Hepatic stellate cell (primary cell): ENCODE measurements at places on chromosomes 11 and 22.

- DNase-seq: no peak
These were observed 70.5 kb upstream of the NNMT start for GRCh38 chr11:114225661-114226060.

GRCh38 chr22:30926706-30927105 lies 41.9 kb downstream of the MORC2 start:
- DNase-seq: no peak

- no peak for DNase-seq
These were observed 10.0 kb upstream of the OR8B4 start for GRCh38 chr11:124434699-124435098.

DNA sequence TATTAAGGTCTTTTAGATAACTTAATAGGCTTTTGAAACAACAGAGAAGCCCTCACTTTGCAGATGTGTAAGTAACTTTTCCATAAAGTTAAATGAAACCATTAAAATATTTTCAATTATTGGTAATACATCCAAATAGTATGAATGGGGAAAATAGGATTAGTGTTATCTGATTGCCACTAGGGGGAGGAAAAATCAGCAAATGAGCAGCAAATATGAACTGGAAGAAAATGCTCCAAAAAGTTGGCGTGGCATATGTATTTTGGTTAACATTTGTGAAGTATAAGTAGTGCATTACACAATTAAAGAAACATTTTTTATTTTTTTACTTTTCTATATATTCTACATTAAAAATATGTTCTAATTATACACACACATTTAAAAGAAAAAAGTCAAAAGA lies 259.8 kb upstream of the ANO5 start:
- DNase-seq: no peak

GRCh38 chr11:113554526-113554925 lies 79.3 kb upstream of the DRD2 start:
- DNase-seq: no peak

- no peak for DNase-seq
These were observed 68.1 kb downstream of the CACNG2 start for GRCh38 chr22:36635483-36635882.

- DNase-seq: no peak
These were observed 128.1 kb downstream of the CTTN start for GRCh38 chr11:70526116-70527045.
